ENCODE measurements at places on chromosomes 4 and X.

GRCh38 chrX:46433892-46434291 is 111.3 kb downstream of the ZNF674 start:
- no peak for DNase-seq

DNA sequence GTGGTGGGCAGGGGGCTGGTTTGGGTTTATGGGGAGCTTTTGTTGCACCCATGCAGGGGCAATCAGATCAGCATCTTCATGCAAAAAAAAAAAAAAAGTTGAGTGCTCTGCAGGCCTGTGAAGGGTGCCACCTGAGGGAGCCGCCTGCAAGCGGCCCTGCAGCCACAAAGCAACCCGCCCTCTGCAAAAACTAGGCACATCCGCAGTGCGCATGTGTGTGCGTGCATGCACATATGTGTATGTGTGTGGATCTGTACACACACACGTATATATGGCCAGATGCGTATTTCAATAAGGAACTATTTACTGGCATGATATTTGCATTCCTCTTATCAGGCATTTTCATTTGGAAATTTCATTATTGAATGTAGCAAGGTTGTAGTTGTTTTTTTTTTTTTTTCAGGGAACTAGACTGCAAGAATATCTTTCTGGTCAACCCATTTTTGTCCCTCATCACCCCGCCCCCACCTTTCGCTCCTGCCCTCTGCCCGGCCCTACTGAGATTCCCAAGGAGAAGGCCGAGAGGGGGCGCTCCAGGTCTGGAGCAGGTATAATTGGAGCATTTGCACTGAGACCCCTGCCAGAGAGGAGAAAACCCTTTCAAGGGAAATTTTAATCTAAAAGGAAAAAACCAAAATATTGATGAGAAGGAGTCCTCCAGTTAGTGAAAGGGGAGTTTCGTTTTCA is 18.1 kb downstream of the CCNQ start:
- peak; percentile 17 for DNase-seq

GRCh38 chrX:152932144-152932543 is 34.3 kb downstream of the ZNF185 start:
- DNase-seq: no peak

- DNase-seq: no peak
These were observed 1.1 kb downstream of the LGI2 start for GRCh38 chr4:25029479-25030276.

- DNase-seq: no peak
These were observed 203.4 kb downstream of the ANAPC10 start for GRCh38 chr4:144894573-144894972.
